ENCODE measurements at places on chromosomes 6 and 20.

DNA sequence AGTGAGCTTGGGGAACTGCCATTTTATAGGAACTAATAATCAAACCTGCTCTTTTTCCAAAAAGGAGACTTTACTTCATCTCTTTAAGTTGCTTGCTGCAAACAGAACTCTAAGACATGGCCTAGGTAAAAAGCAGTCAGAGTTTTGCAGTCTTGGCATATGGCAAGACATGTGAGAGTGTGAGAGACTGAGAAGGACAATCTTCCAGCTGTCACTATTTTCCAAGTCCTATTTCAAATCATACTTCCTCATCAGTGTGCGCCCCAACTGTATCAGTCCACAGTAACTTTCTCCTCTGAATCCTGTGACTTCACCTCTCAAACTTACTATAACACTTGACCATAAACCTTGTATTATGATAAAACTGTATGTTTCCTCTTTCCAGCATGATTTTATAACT is 10.4 kb downstream of the CALHM6 start:
- H3K36me3 ChIP-seq, result no peaks in the 10 kb centered on the region
- no peaks in the 10 kb centered on the region for H3K27me3 ChIP-seq
- H3K4me1 ChIP-seq, result no peaks in the 10 kb centered on the region
- H3K27ac ChIP-seq, result no peak overlapping the region
- DNase-seq, result no peak

- H3K27ac ChIP-seq, result no peak overlapping the region
- H3K4me3 ChIP-seq, result no peak overlapping the region
- no peaks in the 10 kb centered on the region for H3K36me3 ChIP-seq
- no peaks in the 10 kb centered on the region for H3K27me3 ChIP-seq
- DNase-seq, result no peak
- no peaks in the 10 kb centered on the region for H3K4me1 ChIP-seq
Measured at GRCh38 chr6:165135889-165136288, 173.5 kb downstream of the C6orf118 start.

GRCh38 chr20:41135187-41135887 is 2.0 kb upstream of the PLCG1 start:
- DNase-seq, result no peak
- no peaks in the 10 kb centered on the region for H3K27me3 ChIP-seq
- no peaks in the 10 kb centered on the region for H3K36me3 ChIP-seq
- H3K4me1 ChIP-seq, result peaks cover 10% of the 10 kb centered on the region
- H3K27ac ChIP-seq, result no peak overlapping the region

DNA sequence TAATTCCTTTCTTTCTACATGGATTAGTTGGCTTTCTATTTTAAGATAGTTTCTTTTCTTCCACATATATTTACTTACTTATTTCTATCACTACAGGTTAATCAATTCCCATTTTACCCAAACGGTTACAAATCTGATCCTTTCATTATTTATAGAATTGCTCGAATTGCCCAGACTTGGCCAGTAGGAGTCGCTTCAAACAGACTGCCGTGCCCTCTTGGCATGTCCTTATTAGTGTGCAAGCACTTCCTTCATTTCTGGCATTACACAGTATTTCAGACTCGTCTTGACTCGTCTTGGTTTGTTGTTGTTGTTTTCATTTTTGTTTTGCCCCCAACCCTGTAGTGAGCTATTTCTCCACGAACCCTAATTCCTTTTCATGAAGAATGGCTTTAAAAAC is 74.6 kb downstream of the SAMD3 start:
- H3K27me3 ChIP-seq, result no peaks in the 10 kb centered on the region
- H3K27ac ChIP-seq, result no peak overlapping the region
- no peaks in the 10 kb centered on the region for H3K4me1 ChIP-seq
- no peaks in the 10 kb centered on the region for H3K36me3 ChIP-seq

DNA sequence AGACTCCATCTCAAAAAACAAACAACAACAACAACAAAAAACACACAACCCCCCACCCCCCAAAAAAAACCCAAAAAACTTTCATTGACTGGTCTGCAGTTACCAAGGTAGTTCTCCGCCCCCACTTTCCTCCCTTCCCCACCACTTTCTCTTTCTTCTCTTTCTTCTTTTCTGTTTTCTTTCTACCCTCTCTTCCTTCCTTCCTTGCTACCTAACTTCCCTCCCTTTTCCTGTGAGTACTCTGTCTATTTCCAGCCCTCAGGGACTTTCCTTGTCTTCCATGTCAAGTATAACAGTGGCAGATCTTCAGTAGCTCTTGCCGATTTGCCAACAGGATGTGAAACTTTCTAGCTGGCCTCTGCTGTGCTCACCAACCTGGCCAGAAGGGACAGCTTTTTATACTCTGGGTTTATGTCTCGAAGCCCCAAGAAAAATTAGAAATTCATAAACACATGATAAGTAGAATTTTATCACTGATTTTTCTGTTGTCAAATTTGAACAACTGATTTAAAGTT is 399.5 kb downstream of the QKI start:
- no peak overlapping the region for H3K4me3 ChIP-seq
- no peaks in the 10 kb centered on the region for H3K27me3 ChIP-seq
- H3K36me3 ChIP-seq, result no peaks in the 10 kb centered on the region

DNA sequence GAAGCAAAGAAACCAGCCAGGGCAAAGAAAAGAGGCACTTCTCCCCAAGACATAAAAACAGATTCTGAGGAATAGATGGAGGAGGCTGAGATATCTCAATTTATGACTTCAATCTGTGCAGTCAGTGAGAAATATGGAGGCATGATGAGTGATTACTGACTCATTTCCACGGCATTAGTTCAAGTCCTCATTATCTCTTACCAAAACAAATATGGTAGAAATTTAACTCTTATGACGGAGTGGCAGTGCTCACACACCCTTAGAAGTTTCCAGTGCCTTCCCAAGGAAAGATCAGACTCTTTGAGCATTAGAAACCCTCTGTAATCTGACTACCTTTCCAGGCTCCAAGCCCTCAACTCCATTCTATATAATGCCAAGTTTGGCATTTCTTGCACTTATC is 364.1 kb downstream of the ARHGAP18 start:
- H3K4me3 ChIP-seq, result no peak overlapping the region
- H3K36me3 ChIP-seq, result no peaks in the 10 kb centered on the region
- no peaks in the 10 kb centered on the region for H3K4me1 ChIP-seq
- no peaks in the 10 kb centered on the region for H3K27me3 ChIP-seq

- no peak for DNase-seq
- H3K27ac ChIP-seq, result no peak overlapping the region
- peaks cover 1% of the 10 kb centered on the region for H3K36me3 ChIP-seq
Measured at GRCh38 chr6:2819978-2820377, 21.7 kb downstream of the SERPINB1 start.

GRCh38 chr6:108395297-108395696 is 100.4 kb downstream of the AFG1L start:
- H3K4me1 ChIP-seq, result no peaks in the 10 kb centered on the region
- no peak overlapping the region for H3K27ac ChIP-seq
- DNase-seq, result no peak

DNA sequence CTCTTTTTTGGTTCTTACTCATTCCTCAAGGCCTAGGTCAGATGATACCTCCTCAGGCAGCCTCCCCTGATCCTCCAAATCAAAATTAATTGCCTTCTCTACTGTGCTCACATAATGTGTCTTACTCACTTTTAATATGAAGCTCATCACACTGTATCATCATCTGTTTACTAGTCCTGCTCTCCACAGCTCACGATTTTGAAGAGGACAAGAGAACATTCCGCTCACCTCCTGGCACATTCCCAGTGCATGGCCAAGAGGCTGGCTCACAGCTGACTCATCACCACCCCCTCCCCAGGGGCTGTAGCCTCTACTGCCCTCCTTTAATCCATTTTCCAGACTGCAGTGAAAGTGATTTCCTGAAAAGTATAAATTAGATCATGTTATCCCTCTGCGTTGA is 133.1 kb downstream of the ALDH8A1 start:
- peaks cover 5% of the 10 kb centered on the region for H3K4me1 ChIP-seq
- H3K36me3 ChIP-seq, result no peaks in the 10 kb centered on the region
- H3K27me3 ChIP-seq, result no peaks in the 10 kb centered on the region
- peak; percentile 77 for DNase-seq

DNA sequence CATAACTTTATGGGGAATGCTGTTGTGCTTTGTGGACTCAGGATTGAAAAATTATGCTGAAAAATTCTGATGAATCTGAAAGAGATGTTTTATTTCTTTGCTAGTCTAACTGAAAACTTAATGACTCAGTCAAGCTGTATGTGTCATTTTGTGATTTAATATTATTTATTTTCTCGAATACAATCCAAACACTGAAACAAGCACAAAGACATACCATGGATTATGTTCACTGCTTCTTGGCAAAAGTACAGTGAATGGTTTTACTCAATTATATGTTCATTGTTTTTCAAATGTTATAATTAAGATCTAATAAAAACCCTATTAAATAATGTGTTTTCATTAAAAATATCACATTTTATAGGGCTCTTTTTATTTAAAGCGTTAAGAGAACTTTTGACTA is 330.6 kb upstream of the EPHA7 start:
- H3K4me1 ChIP-seq, result no peaks in the 10 kb centered on the region
- H3K36me3 ChIP-seq, result no peaks in the 10 kb centered on the region
- H3K27me3 ChIP-seq, result no peaks in the 10 kb centered on the region
- H3K27ac ChIP-seq, result no peak overlapping the region
- DNase-seq, result no peak

DNA sequence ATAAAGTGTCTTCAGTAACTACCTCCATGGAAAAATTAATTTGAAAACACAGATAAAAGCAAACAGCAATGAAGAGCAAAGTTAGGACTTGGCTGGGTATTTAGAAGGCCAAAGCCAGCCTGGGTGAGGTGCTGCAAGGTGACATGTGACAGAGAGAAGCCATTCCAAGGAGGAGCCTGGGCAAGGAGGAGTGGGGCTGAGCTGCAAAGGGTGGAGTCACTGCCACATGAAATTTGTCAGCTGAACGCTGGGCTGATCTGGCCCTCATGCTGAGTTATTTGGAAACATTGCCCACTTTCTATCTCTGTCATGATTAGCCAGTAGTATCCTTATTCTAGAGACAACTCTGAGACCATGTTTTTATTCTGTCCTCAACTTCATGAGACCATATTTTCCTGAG is 76.3 kb downstream of the PERP start:
- no peak overlapping the region for H3K4me3 ChIP-seq
- H3K27ac ChIP-seq, result no peak overlapping the region
- H3K36me3 ChIP-seq, result no peaks in the 10 kb centered on the region
- no peaks in the 10 kb centered on the region for H3K4me1 ChIP-seq
- H3K27me3 ChIP-seq, result peaks cover 11% of the 10 kb centered on the region

Data from fibroblast of lung (primary cell).